RCC 7860 (cell line): ENCODE measurements at places on chromosomes 7 and 10.

GRCh38 chr7:99108613-99109012 lies 35.3 kb downstream of the SMURF1 start:
- no peak for DNase-seq

- no peak for DNase-seq
These were observed 93.5 kb upstream of the LANCL2 start for GRCh38 chr7:55271661-55272060.

DNA sequence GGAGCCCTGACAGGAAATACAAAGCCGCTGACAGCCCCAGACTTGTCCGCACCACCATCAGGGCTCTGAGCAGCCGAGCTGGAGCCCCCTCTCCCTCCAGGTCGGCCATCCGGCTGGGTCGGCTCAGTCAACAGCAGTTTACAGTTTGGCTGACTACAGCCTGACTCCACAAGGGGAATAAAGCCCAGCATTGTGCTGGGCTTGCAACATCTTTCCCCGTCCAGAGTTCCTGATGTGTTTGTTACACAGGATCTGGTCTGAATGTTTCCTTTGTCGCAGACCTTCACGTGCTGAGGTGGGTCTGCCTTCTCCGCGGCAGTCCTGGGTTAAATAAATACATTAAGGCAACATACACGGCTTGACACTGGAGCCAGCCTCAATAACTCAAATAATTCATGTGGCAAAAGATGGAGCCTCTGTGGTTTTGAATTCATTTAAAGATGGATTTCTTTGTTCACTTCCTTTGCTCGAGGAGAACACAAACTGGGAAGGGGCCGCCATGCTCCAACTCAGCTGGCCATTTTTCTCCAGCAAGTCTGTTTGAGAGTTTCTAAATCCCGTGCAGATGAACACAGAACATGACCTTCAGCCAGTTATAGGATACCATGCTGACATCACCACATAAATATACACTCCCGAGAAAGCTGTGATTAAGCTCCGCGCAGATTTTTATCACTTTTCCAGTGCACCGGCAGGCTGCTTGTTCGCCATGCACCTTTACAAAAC lies 192.1 kb downstream of the WDR11 start:
- DNase-seq: no peak

DNA sequence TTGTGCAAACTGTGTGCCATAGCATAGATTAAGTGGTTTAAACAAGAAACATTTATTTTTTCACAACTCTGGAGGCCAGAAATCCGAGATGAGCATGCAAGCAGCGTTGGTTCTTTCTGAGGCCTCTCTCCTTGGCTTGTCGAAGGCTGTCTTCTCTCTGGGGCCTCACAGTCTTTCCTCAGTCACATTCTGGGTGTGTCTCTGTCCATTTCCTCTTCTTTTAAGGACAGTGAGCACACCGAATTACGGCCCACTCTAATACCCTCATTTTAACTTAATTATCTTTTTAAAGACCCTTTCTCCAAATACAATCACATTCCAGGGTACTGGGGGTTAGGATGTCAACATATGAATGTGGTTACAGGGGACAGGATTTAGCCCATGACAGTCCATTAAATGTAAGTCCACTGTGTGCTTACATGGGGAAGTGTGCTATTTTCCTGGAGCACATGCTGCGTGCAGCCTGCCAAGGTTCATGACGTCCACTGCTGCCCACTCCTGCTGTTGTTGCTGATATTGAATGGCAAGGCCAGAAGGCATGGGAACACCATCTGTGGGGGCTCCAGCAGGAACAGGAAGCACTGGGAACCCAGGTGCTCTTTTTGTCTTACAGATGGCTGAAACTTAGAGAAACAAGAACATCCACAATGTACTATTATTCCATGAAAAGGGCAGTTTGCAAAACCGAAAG lies 365.5 kb downstream of the GALNT17 start:
- DNase-seq: no peak

DNA sequence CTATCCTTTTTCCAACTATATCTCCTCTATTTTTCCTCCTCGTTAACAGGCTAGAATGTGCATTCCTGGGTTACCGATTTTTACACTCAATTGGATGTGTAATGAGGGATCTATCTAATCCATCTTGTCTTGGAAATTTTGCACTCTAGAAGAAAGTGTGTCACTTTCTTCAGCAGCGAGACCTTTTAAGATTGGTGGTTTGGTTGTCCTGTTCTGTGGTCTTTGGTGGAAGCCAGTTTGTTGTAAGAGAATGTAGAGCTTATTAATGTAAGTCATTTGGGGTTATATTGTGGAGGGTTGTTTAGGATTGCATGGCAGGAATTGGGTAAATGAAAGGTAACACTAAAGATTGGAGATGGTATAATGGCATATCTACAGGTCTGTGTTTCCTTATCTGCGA lies 16.7 kb downstream of the CDK1 start:
- DNase-seq: no peak

- DNase-seq: no peak
These were observed 32.9 kb downstream of the TMEM168 start for GRCh38 chr7:112757337-112757736.

- DNase-seq: no peak
These were observed 3.4 kb downstream of the MMRN2 start for GRCh38 chr10:86953747-86954680.

- DNase-seq: no peak
These were observed 14.8 kb upstream of the CHRM2 start for GRCh38 chr7:136853654-136854053.
